Left lobe of liver (tissue), 2 donors: ENCODE measurements at places on chromosomes 5 and 9. TPM values are rescaled to one million over a fixed set of nuclear protein-coding genes. Genes with fewer than 3 reads are reported as not detected.

NSMF gene
- 23.0 TPM for total RNA-seq

FLT4 gene
- 7.7 TPM for total RNA-seq

PDE6A gene
- not detected for total RNA-seq

RANBP17 gene
- 3.0 TPM for total RNA-seq

CRHBP gene
- total RNA-seq = 26.4 TPM

PCDHB4 gene
- 0.35 TPM for total RNA-seq

HTR4 gene
- total RNA-seq = not detected

ZNF879 gene
- 0.98 TPM for total RNA-seq

GNA14 gene
- total RNA-seq = 2.5 TPM

EGFLAM gene
- 2.0 TPM for total RNA-seq

DRD1 gene
- total RNA-seq = 0.13 TPM

SPATA31E1 gene
- not detected for total RNA-seq

PCDHA3 gene
- 0.05 TPM for total RNA-seq

FIBCD1 gene
- total RNA-seq = not detected

LTC4S gene
- 2.6 TPM for total RNA-seq

PCDHA1 gene
- not detected for total RNA-seq
